ENCODE measurements at places on chromosomes 6 and 20.

DNA sequence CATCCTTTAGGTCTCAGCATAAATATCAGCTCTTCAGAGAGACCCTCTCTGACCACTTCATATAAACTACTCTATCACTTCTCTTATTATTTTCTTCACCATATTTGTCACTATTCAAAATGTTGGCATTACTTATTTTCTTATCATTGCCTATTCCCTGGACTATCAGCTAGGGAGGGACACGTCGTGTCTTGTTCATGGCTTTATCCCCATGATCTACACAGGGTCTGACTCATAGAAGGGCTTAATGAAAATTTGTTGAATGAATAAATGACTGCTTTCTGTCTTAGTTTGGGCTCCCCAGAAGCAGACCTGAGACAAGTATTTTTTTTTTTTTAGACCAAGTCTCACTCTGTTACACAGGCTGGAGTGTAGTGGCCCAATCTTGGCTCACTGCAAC, 3.0 kb upstream of the CDK5RAP1 start:
- DNase-seq: no peak

- no peak for DNase-seq
These were observed 139.0 kb upstream of the JAG1 start for GRCh38 chr20:10812759-10813327.

- no peak for DNase-seq
These were observed 8.8 kb upstream of the CDH22 start for GRCh38 chr20:46316984-46317684.

GRCh38 chr6:7978736-7979135, 68.1 kb upstream of the TXNDC5 start:
- peak; percentile 51 for DNase-seq

DNA sequence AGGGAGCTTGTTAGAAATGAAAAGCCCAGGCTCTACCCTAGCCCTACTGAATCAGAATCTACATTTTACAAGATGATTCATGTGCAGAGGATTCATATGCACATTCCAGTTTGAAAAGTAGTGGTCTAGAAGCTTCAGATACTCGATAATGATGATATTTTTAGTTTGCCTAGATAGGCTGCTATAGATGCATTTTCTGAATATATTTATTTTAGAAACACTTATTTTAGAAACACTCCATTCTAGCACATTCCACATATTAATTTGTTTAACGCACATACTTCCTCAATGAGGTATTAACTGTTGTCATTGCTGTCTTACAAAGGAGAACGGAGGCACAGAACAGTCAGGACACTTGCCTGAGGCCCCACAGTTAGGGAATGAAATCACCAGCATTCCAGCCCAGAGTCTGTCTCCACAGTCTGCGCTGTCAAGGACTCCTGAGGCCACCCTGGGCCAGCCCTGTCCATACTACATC, 64.4 kb downstream of the SNAP25 start:
- DNase-seq: no peak

- no peak for DNase-seq
These were observed 91.2 kb downstream of the JPH2 start for GRCh38 chr20:44095831-44096230.

- DNase-seq: no peak
These were observed 25.1 kb downstream of the LOC128125822 start for GRCh38 chr6:63597141-63598048.

GRCh38 chr20:4544765-4545164, 176.9 kb upstream of the PRND start:
- DNase-seq: no peak

GRCh38 chr6:55524441-55524840, 54.6 kb downstream of the HMGCLL1 start:
- no peak for DNase-seq

GRCh38 chr6:47413752-47414422, 63.7 kb upstream of the CD2AP start:
- no peak for DNase-seq

GRCh38 chr6:133740816-133741215, 148.1 kb upstream of the TCF21 start:
- no peak for DNase-seq

- DNase-seq: no peak
These were observed 147.8 kb upstream of the EPHA7 start for GRCh38 chr6:93567164-93567563.

DNA sequence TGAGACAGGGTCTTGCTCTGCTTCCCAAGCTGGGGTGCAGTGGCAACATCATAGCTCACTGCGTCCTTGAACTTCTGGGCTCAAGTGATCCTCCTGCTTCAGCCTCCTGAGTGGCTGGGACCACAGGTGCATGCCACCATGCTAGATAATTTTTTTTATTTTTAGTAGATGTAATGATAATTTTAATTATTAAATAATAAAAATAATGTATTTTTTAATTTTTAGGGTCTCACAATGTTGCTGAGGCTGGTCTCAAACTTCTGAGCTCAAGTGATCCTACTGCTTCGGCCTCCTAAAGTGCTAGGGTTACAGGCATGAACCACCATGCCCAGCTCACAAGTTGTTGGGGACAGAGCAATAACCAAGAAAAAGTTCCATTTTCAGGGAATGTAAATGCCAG, 138.0 kb upstream of the RALGAPA2 start:
- no peak for DNase-seq

DNA sequence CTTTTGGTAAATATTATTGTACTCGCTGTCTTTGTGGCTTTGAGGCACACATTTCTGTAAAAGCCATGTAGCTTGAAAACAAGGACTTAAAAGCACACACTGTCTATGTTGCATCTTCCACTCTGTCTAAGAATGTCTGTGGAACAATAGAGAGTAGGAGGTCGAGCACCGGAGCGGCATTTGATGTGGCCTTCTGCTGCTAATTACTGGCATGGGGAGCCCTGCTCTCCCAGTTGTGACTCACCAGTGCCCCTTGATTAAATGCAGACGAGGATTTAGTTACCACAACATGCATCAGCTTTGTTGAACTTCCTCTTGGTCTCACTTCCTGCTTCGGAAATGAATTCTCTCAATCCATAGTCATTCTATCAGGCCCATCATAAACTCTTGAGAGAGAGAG, 680.7 kb upstream of the SLC35B3 start:
- DNase-seq: no peak

DNA sequence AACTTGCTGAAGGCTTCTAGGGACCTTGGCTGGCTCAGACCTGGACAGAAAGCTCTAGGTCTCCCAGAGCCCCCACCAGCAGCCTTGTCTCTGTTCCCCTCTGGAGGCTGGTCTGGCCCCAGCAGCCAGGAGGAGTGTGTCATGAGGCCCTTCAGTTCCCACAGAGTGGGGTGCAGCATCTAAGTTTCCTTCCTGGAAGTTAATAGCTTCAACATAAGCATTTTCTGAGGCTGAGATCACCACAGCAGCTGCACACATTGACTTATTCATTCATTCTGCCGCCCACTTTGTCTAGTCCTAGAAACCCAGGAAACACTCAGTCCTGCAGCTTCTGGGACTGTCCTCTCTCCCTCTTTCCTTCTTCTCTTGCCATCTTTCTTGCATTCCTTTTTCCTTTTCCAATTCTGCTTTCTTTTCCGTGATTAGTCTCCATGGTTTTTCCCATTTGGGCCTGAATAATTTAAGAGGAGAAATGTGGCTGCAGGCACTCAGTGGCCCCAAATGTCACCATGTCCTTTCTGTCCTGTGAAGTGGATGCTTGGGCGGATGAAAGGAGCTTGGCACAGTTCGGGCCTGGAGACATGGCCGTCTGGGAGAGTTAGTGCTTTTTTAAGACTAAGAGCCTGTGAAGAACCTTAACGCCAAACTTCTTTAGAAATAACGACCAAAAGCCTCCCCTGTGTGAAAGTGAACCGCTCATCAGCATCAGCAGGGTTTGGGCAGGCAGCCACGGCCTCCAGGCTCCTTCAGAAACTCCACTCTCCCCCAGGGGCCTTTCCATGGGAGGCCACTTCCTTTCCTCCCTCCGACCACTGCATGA, 31.0 kb upstream of the PCMTD2 start:
- no peak for DNase-seq

GRCh38 chr20:10040070-10040975, 5.5 kb downstream of the ANKEF1 start:
- DNase-seq: no peak

- no peak for DNase-seq
These were observed 143.4 kb upstream of the RPS6KA2 start for GRCh38 chr6:166770216-166771116.

DNA sequence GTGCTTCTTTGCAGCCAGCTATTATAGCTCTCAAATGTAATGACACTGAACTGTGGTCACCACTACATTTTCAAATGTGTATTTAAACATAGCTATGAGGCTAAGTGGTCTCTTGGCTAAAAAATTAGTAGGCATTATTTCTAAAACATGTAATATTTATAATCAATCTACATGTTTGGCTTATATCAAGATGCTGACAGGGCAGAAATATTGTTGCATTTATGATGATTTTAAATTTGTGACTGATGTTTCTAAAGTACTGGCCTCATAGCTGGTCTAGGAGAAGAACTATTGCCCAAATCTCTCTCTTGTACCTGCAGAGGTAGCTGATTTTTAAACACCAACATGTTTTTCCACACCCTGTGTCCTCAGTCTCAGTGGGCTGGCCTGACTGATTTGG, 298.2 kb downstream of the PAX1 start:
- DNase-seq: no peak

- no peak for DNase-seq
These were observed 77.0 kb upstream of the CD2AP start for GRCh38 chr6:47400581-47400980.

DNA sequence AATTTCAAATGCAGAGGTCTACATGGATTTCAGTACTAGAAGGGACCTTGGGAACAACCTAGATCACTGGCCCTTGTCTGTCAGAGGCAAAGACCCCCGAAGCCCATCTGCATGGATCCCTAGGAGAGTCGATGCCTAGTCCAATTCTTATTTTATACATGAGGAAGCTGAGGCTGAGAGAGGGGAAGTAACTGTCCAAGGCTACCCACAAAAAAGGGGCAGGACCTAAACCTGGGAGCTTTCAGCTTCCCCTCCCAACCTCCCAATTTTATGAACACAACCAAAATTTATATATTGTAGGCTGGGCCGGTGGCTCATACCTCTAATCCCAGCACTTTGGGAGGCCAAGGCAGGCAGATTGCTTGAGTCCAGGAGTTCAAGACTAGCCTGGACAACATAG, 73.2 kb downstream of the TRERF1 start:
- no peak for DNase-seq

- DNase-seq: no peak
These were observed 117.6 kb upstream of the SLC2A12 start for GRCh38 chr6:134169871-134170486.

- DNase-seq: peak; percentile 75
These were observed 30.9 kb upstream of the ENPP5 start for GRCh38 chr6:46201702-46202101.

- DNase-seq: no peak
These were observed 27.5 kb upstream of the BCLAF1 start for GRCh38 chr6:136317021-136317694.

DNA sequence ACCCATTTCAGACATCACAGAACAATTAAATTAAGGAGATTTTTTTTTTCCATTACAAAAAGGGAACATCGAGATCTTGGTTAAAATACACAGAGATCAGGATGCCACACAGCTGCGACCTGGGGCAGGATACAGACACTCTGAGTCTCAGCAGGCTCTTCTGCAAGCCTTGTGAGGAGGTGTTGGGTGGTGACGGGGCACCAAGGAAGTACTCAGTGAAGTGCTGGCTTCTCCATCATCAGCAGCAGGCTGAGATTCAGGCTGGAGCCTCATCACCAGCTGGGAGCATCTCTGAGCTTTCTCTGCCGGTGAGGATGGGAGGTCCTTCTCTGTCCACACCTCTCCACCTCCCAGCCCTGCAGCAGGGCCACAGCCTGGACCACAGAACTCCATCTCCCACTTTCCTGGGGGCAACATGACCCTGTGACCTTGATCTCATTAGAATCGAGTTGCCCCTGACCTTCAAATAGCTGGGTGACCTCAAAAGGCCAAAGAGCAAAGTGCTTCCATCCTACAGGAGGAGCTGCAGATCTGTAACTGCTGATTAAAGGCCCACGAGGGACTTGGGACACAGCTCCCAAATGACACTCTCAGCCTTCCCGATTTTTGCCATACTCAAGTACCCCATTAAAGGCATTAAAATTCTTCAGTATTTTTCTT, 16.0 kb downstream of the PMEPA1 start:
- DNase-seq: no peak

- no peak for DNase-seq
These were observed 36.0 kb upstream of the IRF4 start for GRCh38 chr6:355373-356208.

DNA sequence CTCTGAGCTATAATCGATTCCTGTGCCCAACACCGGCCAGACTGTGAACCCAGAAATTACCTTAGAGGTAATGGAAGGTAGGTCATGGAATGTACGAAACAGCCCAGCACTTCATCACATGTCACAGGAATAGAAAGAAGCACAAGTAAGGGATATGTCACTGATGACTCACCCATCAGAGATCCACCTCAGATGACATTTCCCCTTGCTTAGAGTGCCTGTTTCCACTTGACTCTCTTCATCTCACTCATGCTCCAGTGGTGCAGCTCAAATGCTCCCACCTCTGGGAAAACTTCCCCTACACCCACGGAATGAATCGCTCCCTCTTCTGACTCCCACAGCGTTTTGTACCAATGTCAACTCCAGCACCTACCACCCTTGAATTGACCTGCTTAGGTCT, 381.6 kb upstream of the CNR1 start:
- no peak for DNase-seq

- DNase-seq: no peak
These were observed 5.2 kb upstream of the PRPH2 start for GRCh38 chr6:42727627-42728026.

GRCh38 chr6:5365436-5366195, 104.3 kb downstream of the FARS2 start:
- DNase-seq: no peak

DNA sequence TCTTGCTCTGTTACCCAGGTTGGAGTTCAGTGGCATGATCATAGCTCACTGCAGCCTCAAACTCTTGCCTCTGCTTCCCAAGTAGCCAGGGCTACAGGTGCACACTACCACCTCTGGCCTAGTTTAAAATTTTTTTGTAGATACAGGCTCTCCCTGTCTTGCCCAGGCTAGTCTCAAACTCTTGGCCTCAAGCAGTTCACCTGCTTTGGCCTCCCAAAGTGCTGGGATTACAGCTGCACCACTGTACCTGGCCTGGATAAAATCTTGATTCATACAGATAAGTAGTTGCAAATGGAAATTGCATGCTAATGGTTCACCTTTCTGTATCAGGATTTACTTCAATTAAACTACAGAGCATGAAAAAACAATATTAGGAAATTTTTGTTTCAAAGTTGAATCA, 4.2 kb downstream of the CD2AP start:
- no peak for DNase-seq

DNA sequence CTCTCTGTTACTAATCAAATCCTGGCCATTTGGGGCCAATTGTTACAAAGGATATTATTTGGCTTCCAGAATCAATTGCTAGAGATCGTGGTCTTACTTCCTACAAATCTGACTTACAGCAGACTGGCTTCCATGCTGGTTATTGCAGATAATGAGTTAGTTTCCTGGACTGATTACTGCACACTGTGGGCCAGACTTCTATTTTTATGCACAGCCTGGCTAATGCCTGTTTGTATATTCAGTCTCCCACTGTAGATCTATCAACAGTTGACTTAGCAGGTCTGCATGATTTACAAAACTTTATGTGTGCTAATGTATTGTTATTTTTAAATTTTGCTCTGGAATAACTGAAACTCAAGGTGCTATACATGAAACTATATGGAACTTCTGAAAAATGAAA, 25.8 kb upstream of the FBXL4 start:
- DNase-seq: no peak
